ENCODE measurements at places on chromosomes 16 and 17. TPM values are rescaled to one million over a fixed set of nuclear protein-coding genes. Genes with fewer than 3 reads are reported as not detected.

KRT25 gene
- not detected for total RNA-seq

NECAB2 gene
- 0.30 TPM for total RNA-seq

ITGB4 gene
- total RNA-seq = 0.69 TPM

SLC22A31 gene
- 0.50 TPM for total RNA-seq

OR1A1 gene
- total RNA-seq = not detected

KRTAP4-1 gene
- not detected for total RNA-seq

TM4SF5 gene
- total RNA-seq = not detected

CCL4 gene
- total RNA-seq = not detected

KRTAP2-2 gene
- not detected for total RNA-seq

HIC1 gene
- 38.2 TPM for total RNA-seq

ABCC6 gene
- total RNA-seq = 0.65 TPM

HEATR9 gene
- not detected for total RNA-seq

ARL16 gene
- total RNA-seq = 18.2 TPM

CNP gene
- total RNA-seq = 51.7 TPM

TAC4 gene
- total RNA-seq = not detected

HYDIN gene
- total RNA-seq = 0.23 TPM

DHX58 gene
- total RNA-seq = 11.3 TPM

ABCA8 gene
- total RNA-seq = 198 TPM

IGF2BP1 gene
- total RNA-seq = 4.3 TPM

CCL7 gene
- 3.7 TPM for total RNA-seq

RNF167 gene
- 27.2 TPM for total RNA-seq

TAT gene
- not detected for total RNA-seq

ATP2A1 gene
- 0.20 TPM for total RNA-seq

TEKT5 gene
- 0.13 TPM for total RNA-seq

TBC1D3E gene
- total RNA-seq = not detected

HSBP1 gene
- total RNA-seq = 121 TPM

KRTAP3-1 gene
- total RNA-seq = not detected

RNF222 gene
- not detected for total RNA-seq

FGF11 gene
- total RNA-seq = 12.9 TPM

TMEM235 gene
- not detected for total RNA-seq

TP53TG3D gene
- total RNA-seq = 0.56 TPM

Data from smooth muscle cell of the pulmonary artery (primary cell).